Stimulated activated CD4-positive, alpha-beta T cell treated with anti-CD3 and anti-CD28 coated beads, Interleukin-1b, Interleukin-23, amount 100 ng/mL, for 48 hours (primary cell): ENCODE measurements at places on chromosomes 1 and 21.

- DNase-seq, result no peak
These were observed 75.5 kb upstream of the IPO9 start for GRCh38 chr1:201753492-201753891.

DNA sequence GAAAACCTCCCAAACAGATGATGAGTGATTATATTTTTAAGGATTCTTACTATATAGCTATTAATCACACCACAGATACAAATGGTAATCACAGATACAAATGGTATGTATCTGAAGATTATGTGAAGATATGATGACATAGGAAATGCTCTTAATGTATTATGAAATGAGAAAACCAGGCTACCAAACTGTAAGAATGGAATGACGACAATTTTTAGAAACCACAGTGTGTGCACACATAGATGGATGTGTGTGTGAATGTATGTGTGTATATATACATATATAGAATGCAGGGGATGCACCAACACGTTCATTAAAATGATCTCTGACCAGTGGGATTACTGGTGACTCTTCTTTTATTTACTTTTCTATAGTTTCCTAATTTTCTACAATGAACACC is 21.5 kb upstream of the ENAH start:
- DNase-seq, result no peak

GRCh38 chr21:45862543-45863207 is 118.9 kb upstream of the COL6A1 start:
- no peak for DNase-seq

GRCh38 chr1:117656202-117656641 is 50.4 kb downstream of the TENT5C start:
- peak; percentile 86 for DNase-seq

GRCh38 chr1:116753312-116753711 is 918 bp upstream of the CD2 start:
- DNase-seq, result no peak

GRCh38 chr1:240426051-240426450 is 185.9 kb downstream of the GREM2 start:
- no peak for DNase-seq

DNA sequence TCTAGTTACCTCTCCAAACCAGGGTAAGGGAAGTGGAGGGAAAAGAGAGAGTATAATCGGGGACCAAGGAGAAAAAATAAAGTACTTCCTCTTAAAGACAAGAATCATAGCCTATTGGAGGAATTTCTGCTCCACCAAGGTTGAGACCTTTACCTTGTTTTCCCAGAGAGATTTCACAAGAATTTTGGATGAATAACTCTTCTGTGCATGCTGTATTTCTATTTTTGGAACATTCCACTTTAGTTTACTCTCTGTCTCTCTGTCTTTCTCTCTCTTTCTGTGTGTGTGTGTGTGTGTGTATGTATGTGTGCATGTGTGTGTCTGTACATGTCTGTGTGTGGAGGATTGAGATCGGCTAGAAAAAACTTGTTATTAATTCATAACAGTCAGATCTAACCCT is 318.4 kb upstream of the RGS18 start:
- DNase-seq, result no peak

DNA sequence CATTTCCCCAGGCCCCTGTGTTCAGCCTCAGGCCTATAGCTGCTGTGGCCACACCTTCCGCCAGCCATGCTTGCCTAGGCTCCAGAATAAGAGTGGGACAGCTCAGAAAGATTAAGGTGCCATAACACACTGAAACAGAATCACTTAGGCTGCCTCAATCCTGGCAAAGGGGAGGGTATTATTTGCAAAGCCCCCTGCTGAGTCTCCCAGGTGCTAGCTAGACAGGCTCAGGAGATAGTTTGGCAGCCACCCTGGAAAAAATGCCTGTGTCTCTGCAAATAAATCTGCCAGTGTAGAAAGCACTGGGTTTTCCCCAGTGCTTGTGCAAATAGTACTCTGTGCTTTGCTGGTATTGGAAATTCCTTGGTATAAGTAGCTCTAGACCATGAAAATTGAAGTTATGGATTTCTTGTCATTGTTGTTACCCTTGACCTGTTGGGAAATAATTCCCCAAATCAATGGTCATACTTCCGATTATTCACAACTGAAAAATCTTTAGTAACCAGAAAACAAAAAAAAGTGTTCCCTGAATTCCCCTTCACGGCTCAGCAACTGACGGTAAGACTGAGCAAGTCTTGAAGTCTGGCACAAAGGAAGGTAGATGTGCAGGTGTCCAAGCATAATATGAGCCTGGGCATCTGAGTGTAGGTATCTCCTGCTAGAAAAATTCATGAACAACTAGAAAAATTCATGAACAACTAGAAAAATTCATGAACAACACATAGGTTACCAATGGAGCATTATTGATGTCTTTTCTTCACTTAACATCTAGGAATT is 56.9 kb downstream of the PROX1 start:
- DNase-seq, result no peak

DNA sequence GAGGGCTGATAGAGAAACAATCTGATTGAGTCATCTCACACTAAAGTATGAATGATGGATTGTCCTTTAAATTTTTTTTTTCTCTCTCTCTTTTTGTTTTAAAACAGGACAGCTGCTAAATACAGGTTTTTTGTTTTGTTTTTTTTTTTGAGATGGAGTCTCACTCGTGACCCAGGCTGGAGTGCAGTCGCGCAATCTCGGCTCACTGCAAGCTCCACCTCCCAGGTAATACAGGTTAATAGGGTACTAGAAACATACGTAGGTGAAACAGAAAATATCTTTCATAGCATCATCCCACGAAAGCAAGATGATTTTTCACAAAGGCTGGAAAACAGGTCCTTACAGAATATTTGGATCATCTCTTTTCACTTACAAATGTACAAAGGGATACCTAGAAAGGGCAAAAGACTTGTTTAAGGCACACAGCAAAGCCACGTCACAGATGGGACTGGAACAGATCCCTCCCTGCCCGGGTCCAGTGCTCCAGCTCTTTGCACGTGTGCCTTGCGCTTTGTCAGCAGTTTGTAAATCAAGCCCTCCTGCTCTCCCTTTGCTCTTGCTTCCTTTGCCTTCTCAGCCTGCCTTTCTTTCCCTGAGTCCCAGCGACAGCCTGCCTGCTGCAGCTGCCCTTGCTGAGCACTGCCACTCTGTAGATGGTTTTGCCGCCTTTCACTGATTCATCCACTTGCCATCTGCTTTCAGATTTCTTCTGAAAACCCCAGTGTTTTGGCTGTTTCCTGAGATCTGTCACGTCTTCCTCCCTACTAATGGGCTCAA is 171.3 kb upstream of the BEND5 start:
- no peak for DNase-seq

DNA sequence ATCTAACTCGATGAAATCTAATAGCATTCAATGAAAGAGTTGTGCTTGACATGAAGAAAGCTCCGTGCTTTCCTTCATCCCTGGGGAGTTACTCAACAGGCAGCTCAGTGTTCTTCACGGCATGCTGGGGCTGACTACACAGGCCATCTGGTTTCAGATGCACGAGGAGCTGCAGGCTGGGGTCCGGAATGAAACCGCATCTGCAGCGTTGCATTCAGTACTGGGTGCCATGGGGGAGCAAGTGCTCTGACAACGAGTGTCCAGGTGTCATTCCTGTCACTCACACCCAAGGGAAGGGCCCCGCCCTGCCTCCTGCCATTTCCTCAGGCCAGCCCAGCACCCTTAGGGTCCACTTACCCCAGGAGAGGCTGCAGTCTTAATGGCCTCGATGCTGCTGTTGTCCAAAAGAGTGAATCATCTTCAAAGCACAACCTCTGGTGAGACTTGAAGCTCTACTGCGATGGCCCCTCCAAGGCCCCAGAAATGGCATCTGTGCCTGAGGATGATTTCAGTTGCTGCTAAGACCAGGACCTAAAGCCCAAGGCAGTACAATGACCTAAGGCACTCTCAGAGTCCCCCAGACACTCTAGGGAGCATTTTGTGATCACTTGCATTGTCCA is 61.4 kb downstream of the STUM start:
- DNase-seq, result no peak

GRCh38 chr1:196890668-196891067 is 2.8 kb downstream of the CFHR4 start:
- DNase-seq, result no peak

GRCh38 chr1:37692078-37692833 is at the start of gene CDCA8:
Gene CDCA8 (plus strand): TSS chr1:37692516. CDS start chr1:37692691, 175 bp downstream.
- DNase-seq, result peak; percentile 99

DNA sequence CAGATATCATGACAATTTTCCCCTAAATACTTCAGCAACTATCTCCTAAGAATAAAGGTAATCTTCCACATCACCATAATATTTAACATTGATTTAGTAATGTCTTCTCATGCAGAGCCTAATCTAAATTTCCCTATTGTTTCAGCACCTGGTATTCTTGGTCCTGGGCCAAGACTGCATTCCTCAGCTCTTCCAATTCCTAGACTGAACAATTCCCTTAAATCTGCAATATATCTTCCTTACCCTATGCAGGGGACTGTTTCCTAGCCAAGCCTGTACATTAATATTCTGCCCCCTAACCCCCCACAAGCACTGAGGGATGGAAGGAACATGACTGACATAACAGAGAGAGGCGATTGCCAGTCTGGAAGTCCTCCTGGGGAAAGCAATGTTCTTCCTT is 28.7 kb upstream of the DISP1 start:
- DNase-seq, result no peak

- no peak for DNase-seq
These were observed 15.3 kb upstream of the CHIT1 start for GRCh38 chr1:203244776-203245175.

DNA sequence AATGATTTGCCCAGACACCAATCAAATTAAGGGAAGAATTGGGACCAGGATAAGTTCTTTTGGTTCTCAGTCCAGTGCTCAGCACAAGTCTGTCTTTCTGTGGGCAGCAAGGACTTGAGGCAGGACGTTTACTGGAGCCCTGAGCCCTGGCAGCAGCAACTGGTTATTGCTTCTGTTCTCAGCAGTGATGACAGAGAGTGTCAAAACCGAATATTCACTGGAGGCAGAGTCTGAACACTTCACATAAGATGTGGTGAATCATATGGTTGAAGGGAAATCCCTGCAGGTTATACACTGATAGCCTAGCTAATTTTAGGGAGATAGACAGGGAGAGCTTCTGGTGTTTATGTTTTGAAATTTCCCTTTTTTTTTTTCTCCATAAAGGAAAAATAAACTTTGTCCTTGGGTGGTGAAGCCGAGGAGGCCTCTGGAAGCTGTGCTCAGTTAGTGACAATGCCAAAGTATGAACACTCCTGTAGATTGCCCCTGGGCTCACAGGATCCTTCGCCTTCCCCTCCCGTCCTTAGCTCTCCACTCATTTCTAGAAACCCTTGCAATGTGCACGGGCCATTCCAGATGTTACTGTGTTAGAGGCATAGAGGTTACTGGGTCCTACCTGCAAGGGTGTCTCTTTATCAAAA is 26.3 kb upstream of the TSPAN2 start:
- no peak for DNase-seq

- DNase-seq, result no peak
These were observed 25.3 kb downstream of the PIGK start for GRCh38 chr1:77193951-77194350.

GRCh38 chr1:100921110-100921706 is 25.3 kb downstream of the SLC30A7 start:
- no peak for DNase-seq

DNA sequence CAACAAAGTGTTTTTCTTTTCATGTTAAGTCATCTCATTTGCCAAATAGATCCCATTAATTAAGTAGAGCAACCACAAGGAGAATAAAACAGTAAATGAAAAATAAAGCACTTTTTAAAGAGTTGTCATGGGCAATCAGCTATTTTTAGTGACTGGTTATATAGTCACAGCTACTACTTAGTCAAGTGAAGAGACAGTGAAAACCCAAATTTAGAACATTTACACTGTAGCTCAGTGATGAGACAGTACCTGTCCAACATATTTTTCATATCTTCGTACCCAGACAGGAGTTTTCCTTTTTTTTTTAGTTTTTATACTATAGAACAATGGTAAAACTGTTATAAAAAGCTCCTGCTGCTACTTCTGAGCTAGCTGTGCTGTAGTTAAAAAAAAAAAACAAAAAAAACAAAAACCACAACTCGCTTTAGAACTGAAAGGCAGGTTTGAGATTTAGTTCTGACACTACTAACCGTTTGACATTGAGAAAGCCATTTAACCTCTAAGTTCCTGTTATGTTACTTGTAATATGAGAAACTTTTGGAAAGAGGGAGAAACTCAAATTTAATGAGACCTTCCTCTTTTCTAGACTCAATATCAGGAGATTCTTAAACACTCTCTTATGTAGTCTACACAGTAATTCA is 777.5 kb downstream of the ADGRL2 start:
- no peak for DNase-seq

DNA sequence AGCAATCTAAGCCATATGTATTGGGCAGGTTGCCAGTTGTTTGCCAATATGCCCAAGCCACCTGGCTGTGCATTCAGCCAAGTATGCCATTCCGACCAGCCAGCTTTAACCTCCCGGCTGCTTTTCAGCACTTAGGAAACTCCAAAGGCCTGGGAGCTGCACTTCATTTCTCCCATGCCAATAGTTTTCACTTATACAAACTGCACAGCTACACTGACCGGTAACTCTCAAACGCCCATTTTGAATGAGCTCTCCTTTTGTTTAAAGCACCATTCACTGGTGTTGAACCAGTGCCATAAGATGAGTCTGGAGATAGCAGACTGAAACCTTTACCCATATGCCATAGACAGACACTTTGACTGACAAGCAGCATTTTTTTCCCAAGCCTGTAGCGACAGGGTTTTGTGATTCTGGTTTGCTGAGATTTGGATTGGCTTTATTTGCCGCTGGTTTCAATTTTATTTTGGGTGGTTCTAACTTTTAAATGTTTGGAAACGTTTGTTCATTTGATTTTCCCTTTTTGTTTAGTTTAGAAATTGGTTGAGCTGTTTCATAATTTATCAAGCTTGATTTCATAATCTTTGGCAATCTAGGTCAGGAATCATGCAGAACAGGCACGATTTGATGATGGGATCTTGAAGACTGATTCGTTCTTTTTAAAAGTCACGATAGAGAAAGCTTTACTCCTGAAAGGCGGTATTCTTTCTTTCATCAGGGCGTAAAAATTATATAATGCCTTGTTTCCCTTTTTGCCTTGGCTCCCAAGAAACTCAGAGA is 144.6 kb downstream of the NFIA start:
- no peak for DNase-seq

GRCh38 chr1:199273837-199274379 is 635.1 kb downstream of the PTPRC start:
- no peak for DNase-seq

GRCh38 chr1:236023926-236024565 is 40.8 kb downstream of the NID1 start:
- no peak for DNase-seq
